ENCODE measurements at places on chromosomes 4 and X.
A peak's percentile ranks its signal among the peaks of the same experiment; 100 is the strongest.

GRCh38 chr4:167964766-167965373 lies 127.5 kb upstream of the ANXA10 start:
- DNase-seq: peak; percentile 72

- peak; percentile 45 for DNase-seq
Measured at GRCh38 chr4:71290074-71290473, 48.7 kb upstream of the SLC4A4 start.

DNA sequence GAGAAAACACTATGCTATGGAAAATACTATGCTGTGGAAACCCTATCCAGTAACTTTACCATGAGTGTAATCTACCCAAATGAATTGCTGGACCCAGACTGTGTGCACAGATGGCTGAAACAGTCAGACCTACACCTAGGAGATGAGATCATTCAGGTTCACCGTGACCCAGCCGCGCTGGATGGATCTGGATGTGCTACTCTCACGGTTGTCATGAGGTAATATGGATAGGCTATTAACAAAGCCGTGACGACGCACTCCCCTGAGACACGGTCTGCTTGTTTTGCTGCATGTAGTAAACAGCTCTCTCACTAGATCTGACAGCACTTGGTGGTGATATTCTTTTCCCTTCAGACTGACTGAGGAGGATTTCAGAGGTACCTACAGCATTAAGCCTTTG lies 832.5 kb upstream of the GRID2 start:
- no peak for DNase-seq

DNA sequence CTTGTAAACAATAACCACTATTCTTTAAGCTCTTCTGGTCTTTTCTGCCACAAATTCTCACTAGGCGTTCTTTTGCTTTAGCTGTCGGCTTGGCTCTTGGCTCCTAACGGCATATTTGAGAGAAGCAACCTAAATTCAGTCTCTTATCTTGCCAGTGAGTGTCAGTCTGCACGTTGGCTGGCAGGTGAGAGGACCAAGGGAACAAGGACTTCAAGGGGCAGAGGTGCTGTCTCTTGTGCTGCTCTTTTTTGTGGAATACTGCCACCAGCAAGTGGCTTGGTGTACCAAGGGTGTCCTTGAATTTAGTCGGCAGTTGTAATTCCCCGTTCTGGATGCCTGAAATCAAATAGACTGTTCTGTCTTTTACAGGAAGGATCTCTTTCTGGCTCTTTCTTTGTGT lies 77.8 kb upstream of the SLC4A4 start:
- no peak for DNase-seq

DNA sequence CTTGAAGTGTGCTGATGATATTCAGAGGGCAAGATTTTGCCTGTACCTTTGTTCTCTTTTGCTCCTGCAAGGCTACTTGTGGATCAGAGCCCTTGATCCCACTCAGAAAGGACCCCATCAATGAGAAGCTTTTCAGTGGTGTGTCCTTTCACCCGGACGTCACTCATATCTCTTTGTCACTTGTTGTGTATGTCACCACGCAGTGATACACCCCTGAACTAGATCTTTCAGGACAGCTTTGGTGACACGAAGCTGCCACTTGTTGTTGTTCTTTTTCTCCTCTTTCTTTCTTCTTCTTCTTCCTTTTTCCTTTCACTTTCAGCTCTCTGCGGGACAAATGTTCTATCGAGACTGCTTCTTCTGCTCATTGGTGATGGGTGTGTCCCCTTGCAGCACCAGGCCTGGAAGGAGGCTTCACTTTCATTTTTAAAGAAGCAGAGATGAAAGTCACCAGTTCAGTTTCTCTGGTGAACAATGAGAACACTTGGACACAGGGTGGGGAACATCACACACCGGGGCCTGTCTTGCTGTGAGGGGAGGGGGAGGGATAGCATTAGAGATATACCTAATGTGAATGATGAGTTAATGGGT lies 83.6 kb downstream of the NBDY start:
- peak; percentile 22 for DNase-seq

- no peak for DNase-seq
Measured at GRCh38 chr4:138190452-138190858, 51.7 kb downstream of the SLC7A11 start.

GRCh38 chr4:168408620-168409019 lies 71.7 kb downstream of the DDX60L start:
- peak; percentile 93 for DNase-seq

DNA sequence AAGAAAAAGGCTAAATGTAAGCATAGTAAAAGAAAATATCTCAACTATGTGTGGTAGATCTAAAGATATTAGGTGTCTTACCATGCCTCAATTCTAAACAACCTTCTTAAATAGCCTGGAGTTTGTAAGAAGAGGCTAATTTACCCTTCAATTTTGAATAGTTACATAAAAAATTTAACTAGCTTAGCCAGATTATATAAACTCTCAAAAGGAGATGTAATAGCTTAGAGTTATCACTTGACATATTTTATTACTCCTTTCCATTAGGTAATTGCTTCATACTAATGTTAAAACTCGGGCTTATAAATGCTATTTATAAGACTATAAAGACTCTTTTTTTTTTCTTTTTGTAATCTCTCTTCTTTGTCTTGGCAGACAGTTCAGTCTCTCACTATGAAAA lies 297.5 kb upstream of the PABPC4L start:
- no peak for DNase-seq

DNA sequence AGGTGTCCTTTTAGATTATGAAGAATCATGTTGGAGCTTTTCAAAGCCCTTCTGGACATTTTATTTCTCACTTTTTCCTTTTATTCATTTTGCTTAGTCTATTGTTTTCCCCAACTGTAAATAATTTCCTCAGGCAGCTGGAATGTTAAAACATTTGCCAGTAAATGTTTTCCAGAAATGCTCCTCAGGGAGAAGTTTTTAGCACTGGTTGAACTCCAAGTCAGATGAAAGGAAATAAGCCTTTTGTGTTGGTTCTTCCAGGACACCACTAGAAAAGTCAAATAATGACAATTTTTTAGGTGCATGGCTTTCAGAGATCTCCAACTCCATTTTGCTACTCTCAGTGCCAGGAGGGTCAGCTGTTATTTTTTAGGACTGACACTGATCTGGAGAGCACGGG lies 127.9 kb downstream of the IL13RA2 start:
- no peak for DNase-seq

GRCh38 chrX:120476714-120477113 lies 7.6 kb upstream of the LAMP2 start:
- DNase-seq: no peak

DNA sequence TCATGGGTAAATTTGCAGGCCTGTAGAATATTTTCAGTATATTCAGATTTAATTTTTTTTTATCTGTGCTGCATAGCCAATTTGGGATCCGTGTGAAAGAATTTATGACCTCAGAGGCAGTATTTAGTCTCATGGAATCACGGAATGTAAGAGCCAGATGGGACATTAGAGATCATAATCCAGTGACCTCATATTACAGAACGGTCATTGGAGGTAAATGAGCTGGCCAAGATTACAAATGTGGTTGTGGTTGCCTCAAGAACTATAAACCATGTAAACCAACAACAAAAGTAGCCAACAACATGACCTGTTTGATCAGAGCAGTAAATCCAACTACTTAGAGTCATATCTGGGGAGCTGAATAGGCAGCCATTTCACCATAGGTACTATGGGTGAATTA lies 71.6 kb downstream of the AMOT start:
- no peak for DNase-seq

DNA sequence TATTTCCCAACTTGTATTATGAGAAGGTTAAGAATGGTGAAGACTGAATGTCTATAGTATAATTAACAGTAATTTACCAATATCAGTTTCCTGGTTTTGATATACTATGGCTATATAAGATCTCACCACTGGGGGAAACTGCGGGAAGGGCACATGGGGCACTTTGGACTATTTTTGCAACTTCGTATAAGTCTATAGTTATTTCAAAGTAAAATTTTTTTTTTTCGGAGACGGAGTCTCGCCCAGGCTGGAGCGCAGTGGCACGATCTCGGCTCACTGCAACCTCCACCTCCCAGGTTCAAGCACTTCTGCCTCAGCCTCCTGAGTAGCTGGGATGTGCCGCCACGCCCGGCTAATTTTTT lies 46.1 kb downstream of the CXorf58 start:
- no peak for DNase-seq
